ENCODE measurements at places on chromosomes 1 and 21. TPM values are rescaled to one million over a fixed set of nuclear protein-coding genes. Genes with fewer than 3 reads are reported as not detected.

IL6R gene
- polyA plus RNA-seq: 7.8 TPM

RAD54L gene
- polyA plus RNA-seq: 0.10 TPM

TSACC gene
- polyA plus RNA-seq: 0.67 TPM

ZBTB37 gene
- polyA plus RNA-seq: 0.58 TPM

L1TD1 gene
- polyA plus RNA-seq: 0.11 TPM

FAM177B gene
- 2.1 TPM for polyA plus RNA-seq

OR2T33 gene
- polyA plus RNA-seq: not detected

KCNJ10 gene
- polyA plus RNA-seq: 0.12 TPM

INSRR gene
- 0.11 TPM for polyA plus RNA-seq

RNASEL gene
- 2.0 TPM for polyA plus RNA-seq
